CD4-positive, alpha-beta memory T cell (primary cell): ENCODE measurements at places on chromosomes 6 and 20. TPM values are rescaled to one million over a fixed set of nuclear protein-coding genes. Genes with fewer than 3 reads are reported as not detected.

GRCh38 chr6:161303628-161304340, 29.9 kb upstream of the AGPAT4 start:
- no peaks in the 10 kb centered on the region for H3K36me3 ChIP-seq
- no peak overlapping the region for H3K4me3 ChIP-seq

The IRF4 gene
- 8.6 TPM for total RNA-seq

The SMLR1 gene
- not detected for total RNA-seq

The ANKRD60 gene
- total RNA-seq: not detected

- no peaks in the 10 kb centered on the region for H3K27me3 ChIP-seq
- no peak overlapping the region for H3K4me3 ChIP-seq
- no peaks in the 10 kb centered on the region for H3K4me1 ChIP-seq
- H3K36me3 ChIP-seq: no peaks in the 10 kb centered on the region
Measured at GRCh38 chr6:109612268-109612667, 78.7 kb downstream of the AK9 start.

DNA sequence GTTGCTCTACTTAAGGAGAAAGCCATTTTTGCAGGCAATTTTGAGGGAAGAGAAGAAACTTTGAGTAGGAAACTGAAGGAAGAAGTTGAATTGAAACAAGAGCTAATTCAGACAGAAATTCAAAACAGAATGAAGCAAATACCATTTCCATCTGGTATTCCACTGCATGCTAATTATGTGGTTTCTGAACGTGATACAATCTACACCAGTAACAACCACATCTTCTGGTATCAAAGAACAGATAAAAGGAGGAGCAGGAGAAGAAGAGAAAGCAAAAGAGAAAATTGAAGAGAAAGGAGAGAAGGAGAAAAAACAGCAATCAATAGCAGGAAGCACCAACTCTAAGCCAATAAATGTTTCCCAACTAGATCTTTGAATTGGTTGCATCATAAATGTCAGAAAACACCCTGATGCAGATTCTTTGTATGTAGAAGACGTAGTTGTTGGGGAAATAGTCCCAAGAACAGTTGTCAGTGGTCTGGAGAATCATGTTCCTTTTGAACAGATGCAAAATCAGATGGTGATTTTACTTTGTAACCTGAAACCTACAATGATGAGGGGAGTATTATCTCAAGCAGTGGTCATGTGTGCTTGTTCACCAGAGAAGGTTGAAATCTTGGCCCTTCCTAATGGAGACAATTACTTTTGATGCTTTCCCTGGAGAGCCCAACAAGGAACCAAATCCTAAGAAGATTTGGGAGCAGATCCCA, 132.4 kb downstream of the MACROD2 start:
- no peaks in the 10 kb centered on the region for H3K4me1 ChIP-seq
- H3K36me3 ChIP-seq: no peaks in the 10 kb centered on the region
- H3K27me3 ChIP-seq: no peaks in the 10 kb centered on the region
- no peak overlapping the region for H3K4me3 ChIP-seq
- DNase-seq: no peak

GRCh38 chr20:24389686-24390085, 79.7 kb upstream of the SYNDIG1 start:
- H3K27ac ChIP-seq: no peak overlapping the region
- no peaks in the 10 kb centered on the region for H3K4me1 ChIP-seq
- no peak overlapping the region for H3K4me3 ChIP-seq
- no peaks in the 10 kb centered on the region for H3K36me3 ChIP-seq
- H3K27me3 ChIP-seq: no peaks in the 10 kb centered on the region
- DNase-seq: peak; percentile 19

GRCh38 chr20:16049529-16050093, 523.6 kb downstream of the KIF16B start:
- H3K27ac ChIP-seq: no peak overlapping the region
- H3K4me1 ChIP-seq: no peaks in the 10 kb centered on the region
- DNase-seq: no peak
- H3K27me3 ChIP-seq: no peaks in the 10 kb centered on the region
- H3K4me3 ChIP-seq: no peak overlapping the region
- no peaks in the 10 kb centered on the region for H3K36me3 ChIP-seq

The RSPH4A gene
- total RNA-seq: 0.44 TPM

The MYCT1 gene
- not detected for total RNA-seq

GRCh38 chr6:26497610-26498009, 2.5 kb upstream of the BTN1A1 start:
- no peaks in the 10 kb centered on the region for H3K36me3 ChIP-seq
- H3K27ac ChIP-seq: no peak overlapping the region
- peaks cover 13% of the 10 kb centered on the region for H3K4me1 ChIP-seq

GRCh38 chr6:89979481-89980119, 85.3 kb downstream of the GJA10 start:
- H3K27ac ChIP-seq: no peak overlapping the region
- H3K4me3 ChIP-seq: no peak overlapping the region
- no peaks in the 10 kb centered on the region for H3K27me3 ChIP-seq
- no peaks in the 10 kb centered on the region for H3K36me3 ChIP-seq
- peaks cover 7% of the 10 kb centered on the region for H3K4me1 ChIP-seq

DNA sequence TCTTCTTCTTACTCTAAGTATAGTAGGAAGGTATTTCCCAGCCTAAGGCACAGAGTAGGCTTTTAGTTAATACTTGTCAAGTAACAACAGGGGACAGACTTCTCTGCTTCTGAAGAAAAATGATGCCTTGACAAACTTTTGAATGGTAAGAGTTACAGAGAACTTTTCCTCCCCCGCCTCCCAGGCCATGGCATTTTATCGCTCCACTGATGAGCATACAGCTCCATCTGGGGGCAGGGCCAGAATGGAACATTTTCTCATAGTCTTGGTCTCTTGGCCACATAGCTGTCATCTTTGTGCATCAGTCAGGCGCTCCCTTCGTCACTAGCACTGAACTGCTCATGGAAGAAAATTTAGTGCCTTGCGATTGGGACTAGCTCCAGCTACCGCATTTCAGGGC, 1066.8 kb upstream of the CITED2 start:
- no peak overlapping the region for H3K27ac ChIP-seq
- no peaks in the 10 kb centered on the region for H3K36me3 ChIP-seq
- H3K27me3 ChIP-seq: no peaks in the 10 kb centered on the region
- no peak for DNase-seq
- no peaks in the 10 kb centered on the region for H3K4me1 ChIP-seq

DNA sequence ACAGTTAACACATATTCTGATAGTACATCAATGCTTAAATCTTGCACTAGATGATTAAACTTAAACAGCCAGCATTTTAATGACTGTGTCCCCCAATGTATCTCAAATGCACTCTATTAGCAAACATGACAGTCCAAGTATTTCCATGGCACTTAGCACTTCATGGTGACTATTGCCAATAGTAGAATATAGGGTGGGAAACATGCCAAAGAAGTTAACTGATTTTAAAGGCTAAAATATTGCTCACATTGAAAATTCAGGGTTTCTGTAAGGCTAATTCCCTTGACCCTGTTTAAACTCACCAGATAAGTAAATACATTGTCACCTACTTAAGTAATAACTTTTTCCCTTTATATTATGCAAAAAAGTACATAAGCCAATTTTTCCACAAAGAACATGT, 266.9 kb downstream of the TBC1D32 start:
- no peak for DNase-seq
- no peak overlapping the region for H3K27ac ChIP-seq
- H3K36me3 ChIP-seq: no peaks in the 10 kb centered on the region
- H3K4me3 ChIP-seq: no peak overlapping the region
- no peaks in the 10 kb centered on the region for H3K4me1 ChIP-seq

GRCh38 chr6:169726049-169726400, 1.7 kb upstream of the PHF10 start:
- no peak overlapping the region for H3K27ac ChIP-seq
- no peaks in the 10 kb centered on the region for H3K36me3 ChIP-seq
- no peaks in the 10 kb centered on the region for H3K27me3 ChIP-seq

The GPR63 gene
- 1.9 TPM for total RNA-seq

The TSBP1 gene
- not detected for total RNA-seq

DNA sequence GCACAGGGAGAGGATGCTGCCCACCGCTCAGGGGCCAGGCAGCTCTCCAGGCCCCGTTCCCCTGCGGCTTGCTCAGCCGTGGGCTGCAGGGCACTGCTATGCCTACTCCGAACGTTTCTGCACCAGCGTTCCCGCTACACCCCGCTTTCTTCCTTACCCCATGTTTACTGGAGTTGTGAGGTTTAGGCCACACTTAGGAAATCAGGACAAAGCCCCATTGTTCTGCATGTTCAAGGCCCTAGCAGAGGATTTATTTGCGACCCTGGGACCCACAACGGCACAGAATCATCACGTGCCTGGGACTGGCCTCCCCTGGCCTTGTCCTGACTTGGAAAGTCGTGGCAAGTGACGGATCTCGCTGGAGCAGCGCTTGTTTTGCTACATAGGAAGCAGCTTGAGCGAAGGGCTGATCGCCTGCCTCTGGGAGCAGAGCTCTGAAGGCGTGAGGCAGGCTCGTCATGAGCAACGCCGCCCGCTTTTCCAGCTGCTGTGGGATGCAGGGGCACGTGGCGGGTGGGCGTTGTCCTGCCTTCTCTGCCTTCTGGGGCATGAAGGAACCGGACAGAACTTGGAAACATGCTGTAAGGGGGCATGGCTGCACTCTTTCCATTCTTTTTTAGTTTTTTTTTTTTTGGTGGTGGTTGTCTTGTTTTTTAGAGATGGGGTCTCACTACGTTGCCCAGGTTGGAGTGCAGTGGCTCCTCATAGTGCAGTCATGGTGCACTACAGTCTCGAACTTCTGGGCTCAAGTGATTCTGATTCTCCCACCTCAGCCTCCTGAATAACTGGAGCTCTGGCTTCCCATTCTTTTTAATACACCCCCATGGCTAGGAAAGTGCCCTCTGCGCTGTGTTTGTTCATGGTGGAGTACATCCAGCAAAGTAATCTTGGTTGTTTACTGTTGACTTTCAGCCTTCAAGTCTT, 14.6 kb upstream of the TMEM181 start:
- no peaks in the 10 kb centered on the region for H3K27me3 ChIP-seq

The KIF13A gene
- 1.7 TPM for total RNA-seq

- no peaks in the 10 kb centered on the region for H3K4me1 ChIP-seq
- no peak overlapping the region for H3K4me3 ChIP-seq
- DNase-seq: no peak
- no peaks in the 10 kb centered on the region for H3K27me3 ChIP-seq
- H3K36me3 ChIP-seq: no peaks in the 10 kb centered on the region
Measured at GRCh38 chr6:72739368-72739779, 117.5 kb downstream of the KCNQ5 start.

The THBS2 gene
- total RNA-seq: not detected

The ZNF391 gene
- 3.3 TPM for total RNA-seq

The RBBP8NL gene
- not detected for total RNA-seq

DNA sequence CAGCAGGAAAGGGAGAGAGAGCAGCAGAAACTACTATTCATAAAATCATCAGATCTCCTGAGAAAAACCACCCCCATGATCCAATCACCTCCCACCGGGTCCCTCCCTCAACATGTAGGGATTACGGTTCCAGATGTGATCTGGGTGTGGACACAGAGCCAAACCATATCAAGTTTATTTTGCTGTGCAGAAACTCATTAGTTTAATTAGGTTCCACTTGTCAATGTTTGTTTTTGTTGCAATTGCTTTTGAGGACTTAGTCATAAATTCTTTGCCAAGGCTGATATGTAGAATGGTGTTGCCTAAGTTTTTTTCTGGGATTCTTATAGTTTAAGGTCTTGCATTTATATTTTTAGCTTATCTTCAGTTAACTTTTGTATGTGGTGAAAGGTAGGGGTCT, 422.0 kb upstream of the HS3ST5 start:
- no peak overlapping the region for H3K27ac ChIP-seq
- no peaks in the 10 kb centered on the region for H3K36me3 ChIP-seq
- no peak for DNase-seq
- no peak overlapping the region for H3K4me3 ChIP-seq
- H3K4me1 ChIP-seq: no peaks in the 10 kb centered on the region

DNA sequence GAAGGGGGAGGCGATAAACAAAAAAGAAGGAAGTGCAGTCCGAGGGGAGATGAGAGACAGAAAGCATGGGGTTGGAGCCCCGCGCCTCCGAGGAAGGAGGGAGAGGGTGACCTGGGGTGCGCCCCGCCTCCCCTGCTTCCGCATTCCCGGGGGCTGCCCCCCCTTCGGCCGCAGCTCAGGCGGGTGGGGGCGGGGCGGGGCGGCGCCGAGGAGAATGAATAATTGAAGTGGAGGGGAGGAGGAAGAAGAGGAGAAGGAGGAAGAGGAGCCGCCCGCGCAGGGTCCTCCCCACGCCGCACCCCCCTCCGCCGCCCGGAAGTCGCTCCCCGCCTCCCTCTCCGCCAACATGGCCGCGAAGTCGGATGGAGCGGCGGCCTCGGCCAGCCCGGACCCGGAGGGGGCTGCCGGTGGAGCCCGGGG, at the start of gene XKR7:
Gene XKR7 (plus strand): TSS at position 322 of the 420 bp plus-strand sequence. CDS start 25 bp downstream, at position 347.
- H3K27me3 ChIP-seq: peaks cover 20% of the 10 kb centered on the region
- H3K27ac ChIP-seq: no peak within 1 kb of the TSS
- no peak within 1 kb of the TSS for H3K4me3 ChIP-seq
- no peak for DNase-seq

GRCh38 chr6:167987396-167988153, 9.9 kb upstream of the KIF25 start:
- no peak overlapping the region for H3K4me3 ChIP-seq
- H3K36me3 ChIP-seq: no peaks in the 10 kb centered on the region
- H3K27ac ChIP-seq: no peak overlapping the region
- no peaks in the 10 kb centered on the region for H3K4me1 ChIP-seq
- no peaks in the 10 kb centered on the region for H3K27me3 ChIP-seq

- no peaks in the 10 kb centered on the region for H3K27me3 ChIP-seq
- peaks cover 1% of the 10 kb centered on the region for H3K4me1 ChIP-seq
Measured at GRCh38 chr6:31074401-31074800, 38.0 kb downstream of the C6orf15 start.

The TRIM10 gene
- not detected for total RNA-seq

The PAK1IP1 gene
- 7.2 TPM for total RNA-seq

The DDX43 gene
- 1.9 TPM for total RNA-seq

DNA sequence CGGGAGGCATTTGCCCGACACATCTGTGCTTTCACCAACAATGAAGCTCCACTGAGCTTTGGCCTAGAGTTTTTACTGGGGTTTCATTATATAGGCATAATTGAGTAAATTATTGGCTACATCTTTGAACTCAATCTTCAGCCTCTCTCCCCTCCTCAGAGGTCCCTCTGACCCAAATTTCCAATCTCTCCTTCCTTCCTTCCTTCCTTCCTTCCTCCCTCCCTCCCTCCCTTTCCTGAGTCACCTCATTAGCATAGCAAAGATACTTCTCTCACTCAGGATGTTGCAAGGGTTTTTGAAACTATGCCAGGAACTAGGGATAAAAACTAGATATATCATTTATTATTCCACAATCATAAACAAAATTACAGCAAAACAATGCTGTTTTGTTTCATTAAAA, 238.2 kb upstream of the PRND start:
- no peak overlapping the region for H3K27ac ChIP-seq
- no peaks in the 10 kb centered on the region for H3K4me1 ChIP-seq
- peaks cover 5% of the 10 kb centered on the region for H3K27me3 ChIP-seq
- no peak for DNase-seq

- H3K36me3 ChIP-seq: no peaks in the 10 kb centered on the region
- no peaks in the 10 kb centered on the region for H3K27me3 ChIP-seq
- H3K4me3 ChIP-seq: no peak overlapping the region
- DNase-seq: no peak
Measured at GRCh38 chr20:61927826-61928541, 137.7 kb downstream of the TAF4 start.

- no peak overlapping the region for H3K4me3 ChIP-seq
- DNase-seq: no peak
- H3K27ac ChIP-seq: no peak overlapping the region
- H3K4me1 ChIP-seq: no peaks in the 10 kb centered on the region
- no peaks in the 10 kb centered on the region for H3K27me3 ChIP-seq
Measured at GRCh38 chr20:20837574-20838021, 125.2 kb upstream of the RALGAPA2 start.
